Dermis microvascular lymphatic vessel endothelial cell (primary cell): ENCODE measurements at places on chromosomes 2 and 18. TPM values are rescaled to one million over a fixed set of nuclear protein-coding genes. Genes with fewer than 3 reads are reported as not detected.

AQP12A gene
- not detected in 2 replicates for total RNA-seq

BCL11A gene
- 0.64 and 0.76 TPM in 2 replicates for total RNA-seq

SERPINB3 gene
- total RNA-seq, result not detected in 2 replicates

FRZB gene
- total RNA-seq, result 0.13 and 0.51 TPM in 2 replicates

RAPH1 gene
- total RNA-seq, result 26.0 and 35.3 TPM in 2 replicates

AGXT gene
- total RNA-seq, result not detected in 2 replicates

DSEL gene
- 8.5 and 19.3 TPM in 2 replicates for total RNA-seq

TTR gene
- not detected in 2 replicates for total RNA-seq

- no peak for DNase-seq
Observed at GRCh38 chr2:241200822-241201395, 12.4 kb downstream of the ANO7 start.

GRCh38 chr2:214127571-214127970 is 283.3 kb upstream of the VWC2L start:
- DNase-seq, result no peak

GRCh38 chr2:46377101-46377581 is 79.9 kb downstream of the EPAS1 start:
- no peak for DNase-seq

DNA sequence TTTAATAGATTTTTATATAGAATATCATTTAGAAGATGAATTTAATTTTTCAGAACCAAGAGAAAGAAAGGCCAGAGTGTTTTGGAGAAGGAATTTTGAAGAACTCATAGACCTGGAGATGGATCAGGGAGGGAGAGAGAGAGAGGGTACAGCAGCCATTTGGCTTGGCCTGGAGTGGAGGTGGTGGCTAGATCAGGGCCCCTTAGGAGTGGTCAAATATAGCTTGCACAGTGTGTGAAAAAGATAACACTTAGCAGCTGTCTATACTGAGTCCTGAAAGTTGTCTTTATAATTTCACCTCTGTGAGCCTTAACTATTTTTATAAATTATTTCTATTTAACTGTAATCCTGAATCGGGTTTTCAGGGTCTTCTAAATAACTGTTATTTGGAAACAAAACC is 38.8 kb upstream of the ACYP2 start:
- no peak for DNase-seq

DNA sequence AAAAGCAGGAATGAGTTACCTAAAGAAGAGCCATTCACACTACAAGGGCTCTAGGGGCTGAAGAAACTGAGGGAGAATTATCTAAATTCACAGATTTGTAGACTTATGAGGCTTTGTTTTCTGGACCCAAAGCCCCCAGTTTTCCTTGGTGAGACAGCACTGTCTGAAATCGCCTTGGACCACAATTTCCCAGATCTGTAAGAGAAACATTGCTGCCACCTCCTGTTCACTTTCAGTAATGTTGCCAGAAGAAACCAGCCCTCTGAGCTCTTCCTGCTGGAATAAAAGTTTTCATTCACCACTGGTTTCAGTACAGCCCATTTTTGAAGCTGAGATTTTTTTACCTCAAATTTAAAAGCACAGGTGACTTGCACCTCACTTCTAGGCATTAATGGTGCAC is 169.2 kb downstream of the CDH20 start:
- peak; percentile 68 for DNase-seq

GRCh38 chr2:21800356-21800755 is 676.6 kb downstream of the TDRD15 start:
- DNase-seq, result no peak

GRCh38 chr2:237452861-237453260 is 34.2 kb upstream of the MLPH start:
- no peak for DNase-seq

- DNase-seq, result no peak
Observed at GRCh38 chr2:230085201-230085600, 16.5 kb upstream of the SLC16A14 start.

DNA sequence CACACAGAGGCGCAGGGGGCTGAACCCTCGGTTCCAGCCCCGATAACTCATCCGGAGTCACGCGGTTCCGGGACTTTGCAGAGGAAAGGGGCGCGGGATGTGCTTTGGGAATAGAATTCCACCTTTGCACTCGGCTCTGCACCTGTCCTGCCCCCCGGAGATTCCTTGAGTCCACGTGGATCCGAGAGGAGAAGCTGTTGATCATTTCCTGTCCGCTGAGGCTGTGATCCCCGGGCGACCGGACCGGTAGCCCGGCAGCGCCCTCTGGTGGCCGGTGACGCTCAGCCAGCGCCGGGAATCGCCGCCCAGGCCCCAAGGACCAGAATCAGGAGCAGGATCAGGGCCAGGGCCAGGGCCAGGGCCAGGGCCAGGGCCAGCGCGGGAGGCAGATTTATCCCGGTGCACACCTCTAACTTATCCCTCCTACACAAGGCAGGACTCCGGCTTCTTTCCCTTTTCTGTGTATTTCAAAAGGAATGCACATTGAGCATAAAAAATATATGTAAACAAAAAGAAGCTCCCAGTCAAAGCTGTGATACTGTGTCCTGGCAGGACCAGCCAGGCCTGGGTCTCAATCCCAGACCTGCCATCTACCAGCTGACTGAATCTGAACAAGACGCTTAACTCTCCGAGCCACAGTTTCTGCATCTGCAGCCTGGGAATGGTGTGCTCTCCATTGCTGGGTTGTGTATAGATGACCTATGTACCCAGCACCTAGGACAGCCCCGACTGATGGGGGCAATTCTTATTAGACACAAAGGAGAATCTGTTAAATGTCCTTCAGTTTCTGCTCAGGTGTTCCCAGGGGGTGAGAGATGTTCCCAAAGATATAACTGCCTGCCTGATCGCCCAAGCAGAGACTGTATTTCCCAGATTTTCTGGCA is 8.5 kb upstream of the SPATA3 start:
- DNase-seq, result peak; percentile 10

GRCh38 chr2:68849579-68850030 is 21.6 kb downstream of the BMP10 start:
- no peak for DNase-seq
